ENCODE measurements at places on chromosomes 12 and 14. TPM values are rescaled to one million over a fixed set of nuclear protein-coding genes. Genes with fewer than 3 reads are reported as not detected.

Gene TMEM63C
- not detected for polyA plus RNA-seq

Gene HOXC6
- 5.9 TPM for polyA plus RNA-seq

Gene MTHFD1
- polyA plus RNA-seq, result 36.1 TPM

Gene ST8SIA1
- not detected for polyA plus RNA-seq

Gene NANOG
- polyA plus RNA-seq, result not detected

Gene SLC41A2
- 1.2 TPM for polyA plus RNA-seq

Gene ZFYVE26
- 14.2 TPM for polyA plus RNA-seq

Gene PRB2
- polyA plus RNA-seq, result not detected

Gene MIP
- polyA plus RNA-seq, result 0.12 TPM

- no peak for DNase-seq
Observed at GRCh38 chr12:45446013-45446412, 230.1 kb downstream of the ANO6 start.

GRCh38 chr14:20846560-20846959 is 43.9 kb upstream of the RNASE1 start:
- DNase-seq, result no peak

GRCh38 chr14:90405101-90405500 is 8.3 kb downstream of the CALM1 start:
- DNase-seq, result no peak

GRCh38 chr12:131211340-131211938 is 257.7 kb downstream of the ADGRD1 start:
- DNase-seq, result no peak

DNA sequence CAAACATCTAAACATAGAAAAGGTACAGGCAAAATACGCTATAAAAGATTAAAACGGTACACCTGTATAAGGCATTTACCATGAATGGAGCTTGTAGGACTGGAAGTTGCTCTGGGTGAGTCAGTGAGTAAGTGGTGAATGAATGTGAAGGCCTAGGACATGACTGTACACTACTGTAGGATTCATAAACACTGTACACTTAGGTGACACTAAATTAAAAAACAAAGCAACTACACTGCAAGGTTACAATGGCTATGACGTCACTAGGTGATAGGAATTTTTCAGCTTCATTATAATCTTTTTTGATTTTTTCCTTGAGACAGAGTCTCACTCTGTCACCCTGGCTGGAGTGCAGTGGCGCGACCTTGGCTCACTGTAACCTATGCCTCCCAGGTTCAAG is 269.2 kb downstream of the KSR2 start:
- no peak for DNase-seq

DNA sequence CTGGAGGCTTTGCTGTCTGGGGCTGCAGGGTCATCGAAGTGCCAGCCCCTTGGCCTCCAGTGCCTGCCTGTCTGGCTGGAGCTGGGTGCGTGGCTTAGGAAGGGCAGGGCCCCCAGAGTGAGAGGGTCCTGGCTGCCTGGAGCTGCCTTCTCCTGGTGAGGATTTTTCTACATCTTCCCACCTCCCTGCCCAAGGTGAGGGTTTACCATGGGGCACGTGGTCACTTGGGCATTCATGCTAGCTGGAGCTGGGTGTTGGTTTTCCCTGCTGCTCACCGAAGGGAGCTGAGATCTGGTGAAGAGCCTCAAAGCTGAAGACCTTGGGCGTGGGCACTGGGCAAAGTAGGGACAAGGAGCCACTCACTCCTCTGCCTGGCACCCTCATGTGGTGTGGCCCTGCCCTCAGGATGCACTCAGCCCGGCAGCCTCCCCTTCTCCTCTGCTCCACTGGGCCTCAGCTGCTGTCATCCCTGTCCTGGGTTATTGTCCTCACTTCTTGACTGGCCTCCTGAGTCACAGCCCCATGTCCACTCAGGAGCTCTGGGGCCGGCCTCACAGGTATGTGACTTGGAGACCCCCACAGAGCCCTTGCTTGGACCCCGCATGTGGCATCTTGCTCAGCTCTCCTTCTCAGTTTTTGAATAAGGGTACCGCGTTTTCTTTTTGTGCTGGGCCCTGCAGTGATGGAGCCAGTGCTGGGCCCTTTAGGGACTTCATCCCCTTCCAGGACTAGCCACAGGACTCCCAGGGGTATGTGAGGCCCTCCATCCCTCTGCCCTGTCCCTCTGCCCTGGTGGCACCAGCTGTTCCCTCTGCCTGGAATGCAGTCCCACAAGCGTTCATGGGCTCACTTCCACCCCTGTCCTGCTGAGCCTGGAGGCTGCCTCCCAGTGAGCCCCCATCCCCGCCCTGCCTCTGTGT is 1.6 kb downstream of the CEP170B start:
- DNase-seq, result no peak

DNA sequence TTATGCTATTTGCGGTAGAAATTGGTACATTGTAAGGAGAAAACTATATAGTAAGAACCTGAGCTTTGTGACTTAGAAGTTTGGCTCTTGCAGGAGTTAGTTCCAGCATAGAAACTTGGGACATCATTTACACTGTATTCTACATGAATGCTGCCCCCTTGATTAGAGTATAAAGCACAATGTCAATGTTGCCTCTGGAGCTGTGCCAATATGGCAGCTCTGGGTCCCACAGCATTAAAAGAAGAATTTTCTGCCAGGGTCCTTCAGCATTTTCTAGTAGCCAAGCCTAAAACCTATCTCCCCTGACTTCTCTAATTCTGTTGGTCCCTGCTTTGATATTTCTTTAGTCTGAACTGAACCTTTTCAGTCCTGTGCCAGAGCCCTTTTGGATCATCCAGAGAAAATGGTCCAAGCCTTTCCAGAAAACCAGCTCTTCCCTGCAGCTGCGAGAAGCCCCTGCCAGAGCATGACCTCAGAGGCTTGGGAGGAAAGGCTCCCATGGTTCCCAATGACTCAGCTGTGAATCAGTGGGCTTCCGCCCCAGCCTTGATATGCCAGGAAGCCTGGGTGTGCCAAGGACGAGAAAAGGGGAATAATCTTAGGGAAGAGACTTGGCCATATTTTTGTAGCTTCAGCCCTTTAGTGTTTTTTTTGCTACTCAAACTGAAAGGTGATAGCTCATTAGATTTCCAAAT is 43.2 kb downstream of the PLEKHG7 start:
- DNase-seq, result peak; percentile 70

DNA sequence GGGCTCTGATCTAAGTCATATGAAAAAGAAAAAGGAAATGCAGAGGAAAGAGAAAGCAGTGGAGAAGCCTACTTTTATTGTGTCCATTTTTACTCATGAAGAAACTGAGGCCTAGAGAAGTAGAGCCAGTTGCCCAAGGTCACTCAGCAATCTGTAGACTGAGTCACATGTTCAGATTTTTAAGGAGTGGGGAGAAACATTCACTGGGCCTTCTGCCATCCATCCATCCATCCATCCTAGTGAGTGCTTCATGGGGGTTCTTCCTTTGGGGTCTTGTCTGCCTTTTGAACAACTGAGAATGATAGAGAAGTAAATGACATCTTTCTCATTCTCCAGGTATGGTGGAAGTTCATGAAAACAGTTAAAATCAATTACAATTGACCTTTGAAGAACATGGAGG is 233.6 kb upstream of the SRRM4 start:
- DNase-seq, result no peak

- no peak for DNase-seq
Observed at GRCh38 chr14:64709126-64709525, 4.9 kb downstream of the PLEKHG3 start.

DNA sequence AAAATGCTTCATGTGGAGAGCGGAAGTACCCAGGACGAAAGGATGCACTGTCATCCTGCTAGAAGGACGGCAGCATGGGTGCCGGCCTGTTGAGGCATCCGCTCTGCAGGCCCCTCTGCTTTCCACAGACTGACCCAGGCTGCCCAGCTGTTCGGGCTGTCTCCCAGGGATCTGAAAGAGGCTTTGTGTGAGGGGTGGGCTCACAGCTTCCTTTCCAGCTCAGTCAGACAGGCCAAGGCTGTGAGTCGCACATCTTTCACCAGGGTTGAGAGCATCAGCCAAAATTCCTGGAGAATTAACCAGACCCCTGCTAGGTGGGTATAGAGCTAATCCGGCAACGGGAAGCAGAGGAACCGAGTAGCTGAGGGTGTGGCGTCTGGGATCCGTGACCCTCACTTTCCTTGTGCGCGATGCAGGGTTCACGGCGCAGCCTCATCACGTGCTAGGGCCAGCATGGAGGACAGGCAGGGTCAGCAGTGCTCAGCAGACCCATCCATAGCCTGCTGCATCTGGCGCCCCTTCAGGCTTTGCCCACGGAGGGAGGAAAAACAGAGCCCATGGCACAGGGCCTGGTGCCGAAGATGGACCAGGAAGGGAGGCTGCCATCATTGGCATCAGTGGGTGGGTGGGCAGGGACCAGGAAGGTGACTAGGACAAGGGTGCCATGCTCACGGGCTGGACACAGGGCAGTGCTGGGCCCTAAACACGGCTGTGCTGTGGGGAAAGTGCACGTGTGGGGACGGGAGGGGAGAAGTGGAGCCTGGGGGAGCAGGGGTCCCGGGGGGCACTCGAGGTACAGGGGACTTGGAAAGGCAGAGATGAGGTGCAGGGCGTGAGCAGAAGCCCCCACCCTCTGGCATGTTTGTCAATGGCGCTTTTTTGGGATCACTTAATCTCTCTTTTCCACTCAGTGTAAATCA is 9.2 kb upstream of the SIVA1 start:
- no peak for DNase-seq

DNA sequence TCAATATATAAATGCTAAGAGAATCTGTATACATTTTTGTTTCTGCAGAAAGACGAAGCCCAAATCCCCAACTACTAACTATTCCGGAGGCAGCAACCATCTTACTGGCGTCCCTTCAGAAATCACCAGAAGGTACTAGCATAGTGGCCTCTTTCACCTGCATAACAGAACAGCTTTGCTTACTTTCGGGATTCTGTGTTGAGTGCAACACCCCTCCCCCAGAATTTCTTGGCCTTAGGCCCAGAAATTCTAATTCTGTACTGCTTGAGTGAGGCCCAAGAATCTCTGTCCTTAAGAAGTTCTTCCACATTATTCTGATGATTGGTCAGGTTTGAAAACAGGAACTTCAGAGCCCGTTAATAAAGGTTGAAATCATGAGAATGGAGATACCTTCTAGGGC is 2.9 kb downstream of the SPX start:
- no peak for DNase-seq

- DNase-seq, result no peak
Observed at GRCh38 chr12:111846016-111846415, 4.0 kb downstream of the MAPKAPK5 start.

DNA sequence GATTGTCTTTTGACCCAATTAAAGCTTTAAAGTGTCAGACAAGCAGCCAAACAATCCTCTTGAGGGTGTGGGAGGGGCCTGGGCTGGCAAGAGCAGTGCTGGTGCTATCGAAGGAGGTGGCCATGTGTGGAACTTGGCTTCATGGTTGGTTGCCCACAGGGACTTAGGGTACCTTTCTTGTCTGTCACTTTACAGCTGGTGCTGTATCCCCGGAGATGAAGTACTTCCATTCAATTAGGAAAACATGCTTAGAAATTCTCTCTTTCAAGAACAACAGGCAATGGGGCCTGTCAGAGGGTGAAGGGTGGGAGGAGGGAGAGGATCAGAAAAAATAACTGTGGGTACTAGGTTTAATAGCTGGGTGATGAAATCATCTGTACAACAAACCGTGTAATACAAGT is 86.5 kb downstream of the DAAM1 start:
- no peak for DNase-seq

DNA sequence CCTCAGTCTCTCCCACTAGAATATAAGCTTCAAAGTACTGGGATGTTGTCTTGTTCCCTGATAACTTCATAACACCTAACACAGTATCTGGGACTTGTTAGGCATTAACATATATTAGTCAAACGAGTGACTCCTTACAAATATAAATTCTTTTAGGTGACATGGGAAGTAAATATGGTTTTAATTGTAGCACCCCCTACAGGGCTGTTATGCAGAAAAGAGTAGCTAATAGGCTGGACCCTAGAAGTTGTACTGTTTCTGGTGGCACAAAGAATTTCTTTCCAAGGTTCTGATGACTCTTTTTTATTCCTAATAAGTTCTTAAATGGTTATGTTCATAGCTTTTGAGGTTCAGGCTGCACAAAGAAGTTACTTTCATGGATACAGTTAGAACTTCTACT is 29.8 kb downstream of the GPATCH2L start:
- no peak for DNase-seq

DNA sequence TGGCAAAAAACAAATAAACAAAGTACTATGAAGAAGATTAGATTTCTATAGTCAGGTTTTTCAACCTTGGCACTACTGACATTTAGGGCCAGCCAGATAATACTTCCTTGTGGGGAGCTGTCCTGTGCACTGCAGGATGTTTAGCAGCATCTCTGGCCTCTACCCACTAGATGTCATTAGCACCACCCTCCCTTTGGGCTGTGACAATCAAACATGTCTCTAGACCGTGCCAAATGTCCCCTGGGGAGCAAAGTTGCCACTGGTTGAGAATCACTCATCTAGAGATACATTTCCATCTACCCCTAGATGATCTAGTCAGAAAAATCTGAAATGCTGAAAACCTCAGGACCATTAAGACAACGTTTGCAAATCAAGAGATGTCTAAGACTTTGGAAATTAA is 29.9 kb downstream of the SRRM4 start:
- DNase-seq, result no peak

DNA sequence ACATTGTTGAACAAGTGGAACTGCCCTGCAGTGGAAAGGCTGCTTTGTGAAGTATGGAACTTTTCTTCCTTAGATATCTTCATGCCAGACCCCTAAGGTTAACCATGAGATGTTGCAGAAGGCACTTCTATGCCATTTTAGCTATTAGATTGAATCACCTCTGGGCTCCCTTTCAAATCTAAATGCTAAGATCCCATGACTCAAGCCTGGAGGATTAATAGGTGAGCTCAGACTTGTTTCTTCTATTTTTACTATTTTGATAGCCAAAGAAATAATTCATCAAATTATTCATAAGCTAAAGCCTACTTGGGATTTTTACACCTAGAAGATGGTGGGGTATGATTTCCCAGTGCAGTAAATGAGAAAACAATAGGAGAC is 64.3 kb downstream of the DAD1 start:
- DNase-seq, result no peak

DNA sequence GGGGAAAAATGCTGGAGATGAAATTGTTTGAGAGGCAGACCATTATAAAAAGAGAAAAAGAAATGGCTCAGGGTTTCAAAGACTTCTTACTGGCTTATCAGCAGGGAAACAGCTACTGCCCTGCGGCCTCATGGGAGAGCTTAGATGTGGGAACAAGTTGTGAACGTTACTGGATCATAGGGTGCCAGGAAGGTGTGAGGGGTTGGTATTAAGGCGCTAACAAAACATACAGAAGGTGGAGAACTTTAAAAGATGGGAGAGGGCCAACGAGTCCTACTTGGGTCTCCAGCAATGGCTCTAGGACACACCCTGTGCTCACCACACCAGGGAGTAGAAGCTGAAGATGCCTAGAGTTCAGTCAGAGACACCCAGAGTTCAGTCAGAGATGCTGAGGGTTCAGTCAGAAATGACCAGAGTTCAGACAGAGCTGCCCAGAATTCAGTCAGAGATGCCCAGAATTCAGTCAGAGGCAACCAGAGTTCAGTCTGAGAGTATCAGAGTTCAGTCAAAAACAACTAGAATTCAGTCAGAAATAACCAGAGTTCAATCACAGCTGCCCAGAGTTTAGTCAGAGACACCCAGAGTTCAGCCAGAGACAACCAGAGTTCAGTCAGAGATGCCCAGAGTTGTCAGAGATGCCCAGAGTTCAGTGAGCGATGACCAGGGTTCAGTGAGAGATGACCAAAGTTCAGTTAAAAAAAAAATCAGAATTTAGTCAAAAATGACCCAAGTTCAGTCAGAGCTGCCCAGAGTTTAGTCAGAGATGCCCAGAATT is 1103.6 kb downstream of the BCL11B start:
- DNase-seq, result no peak

All from BJ (cell line).